ENCODE measurements at places on chromosomes 5 and 9.
A peak's percentile ranks its signal among the peaks of the same experiment; 100 is the strongest.

DNA sequence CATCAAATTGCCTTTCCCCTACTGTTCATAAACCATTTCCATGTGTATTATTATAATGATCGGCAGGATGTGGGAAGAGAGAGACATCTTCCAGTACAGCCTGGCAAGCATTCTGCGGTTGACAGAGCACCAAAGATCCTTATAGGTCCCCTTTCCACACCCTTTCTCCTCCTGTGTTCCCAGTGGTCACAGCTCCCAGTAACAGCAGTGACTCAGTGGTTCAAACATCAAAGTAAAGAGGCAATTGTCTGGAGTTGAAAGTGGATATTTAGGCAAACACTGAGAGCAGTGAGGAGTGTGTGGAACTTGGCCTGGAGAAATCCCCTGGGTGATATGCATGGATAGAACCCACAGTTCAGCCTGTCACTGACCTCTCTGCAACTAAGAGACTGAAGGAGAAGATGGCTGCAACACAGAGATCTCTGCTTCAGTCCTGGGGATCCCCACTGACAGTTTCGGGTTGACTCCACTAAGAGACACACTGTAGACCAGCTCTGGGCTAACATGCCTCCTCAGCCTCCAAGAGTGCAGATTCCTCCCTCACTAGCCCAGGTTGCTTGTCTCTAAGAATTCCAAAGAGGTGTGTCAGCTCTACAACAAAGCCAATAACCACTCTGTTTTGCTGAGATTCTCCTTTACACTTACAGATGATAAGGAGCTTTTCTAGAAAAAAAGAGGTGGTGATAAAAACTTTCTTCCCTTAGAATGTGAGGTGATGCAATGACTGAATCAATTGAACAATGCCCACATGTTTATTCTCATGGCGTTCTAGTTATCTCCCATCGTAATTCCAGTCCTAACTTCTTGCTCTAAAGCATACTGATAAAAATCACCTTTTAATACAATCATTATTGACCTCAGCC is 94.4 kb upstream of the IL6ST start:
- no peak for DNase-seq

DNA sequence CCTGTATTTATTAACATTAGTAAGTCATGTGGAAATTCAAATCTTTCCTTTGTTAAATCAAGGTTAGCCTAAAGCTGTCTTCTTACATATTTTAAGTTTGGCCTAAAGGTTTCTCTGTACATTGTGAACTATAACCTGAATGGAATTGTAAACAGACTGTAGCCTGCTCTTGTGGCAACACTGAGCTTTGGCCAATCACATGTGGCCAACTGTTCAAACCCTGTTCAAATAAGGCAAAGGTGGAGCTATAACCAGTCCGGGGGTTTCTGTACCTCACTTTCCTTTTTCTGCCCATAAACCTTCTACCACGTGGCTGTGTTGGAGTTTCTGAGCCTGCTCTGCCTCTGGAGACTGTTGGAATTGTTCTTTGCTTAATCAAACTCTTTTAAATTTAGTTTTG is 3.3 kb upstream of the HAPLN1 start:
- no peak for DNase-seq

DNA sequence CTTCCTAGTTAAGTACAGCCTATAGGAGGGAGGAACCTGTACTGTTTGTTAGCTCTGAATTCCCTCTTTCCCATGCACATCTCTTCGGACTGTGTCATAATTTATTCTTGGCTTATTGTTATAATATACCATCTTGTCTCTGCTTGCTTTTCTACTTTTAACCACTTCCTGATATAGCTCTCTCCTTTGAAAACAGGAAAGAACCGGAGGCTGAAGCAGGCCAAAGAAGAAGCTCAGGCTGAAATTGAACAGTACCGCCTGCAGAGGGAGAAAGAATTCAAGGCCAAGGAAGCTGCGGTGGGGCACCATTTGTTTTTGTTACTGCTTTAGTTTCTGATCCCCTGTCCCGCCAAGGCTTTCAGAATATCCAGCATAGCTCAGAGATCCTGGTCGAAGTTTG is 4.8 kb downstream of the ATP6V1G1 start:
- DNase-seq: peak; percentile 30

- no peak for DNase-seq
Measured at GRCh38 chr5:14105718-14106410, 37.3 kb upstream of the TRIO start.

DNA sequence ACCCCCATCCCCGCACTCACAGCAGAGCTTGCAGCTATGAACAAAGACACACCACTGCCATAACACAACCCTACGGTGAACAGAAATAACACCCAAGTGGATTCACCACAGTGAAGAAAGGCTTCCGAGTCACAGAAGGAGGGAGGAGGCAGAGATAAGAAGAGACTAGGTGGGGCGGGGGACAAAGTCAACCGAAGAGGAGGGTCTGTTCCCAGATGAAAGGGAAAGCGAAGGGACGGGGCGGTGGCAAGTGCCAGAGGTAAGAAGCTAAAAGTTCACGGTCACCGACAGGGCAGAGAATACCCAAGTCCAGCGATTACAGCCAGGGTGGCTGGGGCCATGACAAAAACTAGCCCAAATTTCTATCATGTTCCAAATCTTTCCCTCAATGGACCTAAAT is 21.0 kb downstream of the EPB41L4B start:
- DNase-seq: no peak

- no peak for DNase-seq
Measured at GRCh38 chr5:31866166-31866565, 227.2 kb downstream of the PDZD2 start.

DNA sequence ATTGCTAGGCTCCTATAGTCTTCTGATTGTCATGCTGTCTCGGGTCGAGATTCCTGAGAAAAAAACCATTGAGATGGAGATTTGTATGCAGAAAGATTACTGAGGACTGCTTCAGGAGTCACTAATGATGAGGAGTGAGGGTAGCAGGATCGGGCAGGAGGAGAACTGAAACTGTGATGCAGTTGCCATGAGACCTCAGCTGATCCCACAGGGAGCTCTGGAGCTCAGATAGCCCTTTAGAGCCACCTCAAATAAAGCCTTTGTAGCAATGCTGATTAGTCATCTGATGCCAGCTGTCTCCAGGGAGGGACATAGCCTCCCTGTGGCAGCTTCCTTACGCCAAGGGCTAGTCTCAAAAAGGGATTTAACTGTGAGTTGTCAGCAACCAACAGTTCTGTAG is 256.9 kb downstream of the DMAC1 start:
- DNase-seq: no peak
